Fibroblast of lung (primary cell): ENCODE measurements at places on chromosomes 4 and X.
A peak's percentile ranks its signal among the peaks of the same experiment; 100 is the strongest.

GRCh38 chr4:48912349-48912748 is 5.8 kb upstream of the OCIAD2 start:
- H3K27me3 ChIP-seq = no peaks in the 10 kb centered on the region
- no peak overlapping the region for H3K4me3 ChIP-seq
- no peak overlapping the region for H3K27ac ChIP-seq
- peaks cover 5% of the 10 kb centered on the region for H3K4me1 ChIP-seq

DNA sequence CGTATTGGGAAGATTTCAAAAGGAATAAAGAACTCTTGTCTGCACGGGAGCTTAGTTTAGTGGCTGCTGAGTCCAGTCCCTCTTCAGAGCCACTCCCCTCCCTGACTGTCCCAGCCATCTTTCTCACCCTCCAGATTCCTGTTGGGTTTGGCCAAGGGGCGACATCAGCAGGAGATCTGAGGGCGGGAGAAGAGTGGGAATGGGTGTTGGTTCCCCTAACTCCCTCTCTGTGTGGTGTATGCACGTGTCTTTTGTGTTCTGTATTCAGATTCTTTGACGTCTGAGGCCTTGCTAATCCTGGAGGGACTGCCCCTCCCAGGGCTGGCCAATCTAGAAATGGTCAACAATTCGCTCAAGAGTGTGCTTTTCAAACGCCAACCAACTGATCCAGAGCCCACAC is 37.4 kb downstream of the CYTL1 start:
- no peak for DNase-seq
- no peaks in the 10 kb centered on the region for H3K4me1 ChIP-seq
- H3K36me3 ChIP-seq = no peaks in the 10 kb centered on the region
- H3K27me3 ChIP-seq = no peaks in the 10 kb centered on the region

DNA sequence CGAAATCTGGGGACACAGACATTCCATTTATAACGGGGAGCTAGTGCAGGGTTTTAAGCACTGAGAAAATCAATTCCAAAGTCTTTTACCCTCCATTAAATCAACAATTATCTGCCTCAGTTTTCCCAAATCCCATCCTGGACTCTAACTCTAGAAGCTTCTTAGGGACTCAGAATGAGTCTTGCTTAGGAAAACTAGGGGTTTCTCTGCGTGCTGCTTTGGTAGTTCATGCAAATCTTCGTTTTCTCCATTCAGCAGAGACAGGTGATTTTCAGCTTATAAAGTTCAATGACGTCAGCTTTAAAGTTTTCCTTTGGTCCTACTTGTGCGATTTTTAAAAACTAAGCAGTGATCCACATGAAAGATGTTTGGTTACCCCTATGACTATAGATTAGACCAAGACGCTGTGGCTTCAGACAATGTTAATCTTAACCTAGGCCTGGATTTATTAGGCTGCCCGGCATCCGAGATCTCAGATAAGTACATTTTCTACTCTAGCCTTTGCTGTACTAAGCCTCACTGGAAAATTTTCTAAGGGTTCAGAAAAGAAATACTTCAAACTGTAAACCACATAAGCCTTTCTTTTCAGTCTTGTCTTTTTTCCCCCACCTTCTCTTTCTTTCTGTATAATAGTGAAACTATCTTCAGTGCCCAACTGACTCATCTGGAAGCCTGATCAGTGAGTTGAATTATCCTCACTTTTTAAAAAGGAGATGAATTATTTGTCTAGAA is 121.4 kb upstream of the GATB start:
- H3K36me3 ChIP-seq = no peaks in the 10 kb centered on the region
- no peaks in the 10 kb centered on the region for H3K4me1 ChIP-seq
- no peaks in the 10 kb centered on the region for H3K27me3 ChIP-seq
- H3K4me3 ChIP-seq = no peak overlapping the region
- H3K27ac ChIP-seq = no peak overlapping the region
- no peak for DNase-seq

- no peaks in the 10 kb centered on the region for H3K4me1 ChIP-seq
- no peaks in the 10 kb centered on the region for H3K27me3 ChIP-seq
- H3K36me3 ChIP-seq = no peaks in the 10 kb centered on the region
Observed at GRCh38 chr4:35644591-35644990, 599.7 kb downstream of the ARAP2 start.

GRCh38 chrX:10023821-10024220 is 56.7 kb downstream of the CLDN34 start:
- DNase-seq = no peak
- H3K36me3 ChIP-seq = no peaks in the 10 kb centered on the region
- no peak overlapping the region for H3K4me3 ChIP-seq
- peaks cover 3% of the 10 kb centered on the region for H3K4me1 ChIP-seq
- H3K27me3 ChIP-seq = no peaks in the 10 kb centered on the region
- no peak overlapping the region for H3K27ac ChIP-seq

- no peak overlapping the region for H3K27ac ChIP-seq
- no peaks in the 10 kb centered on the region for H3K27me3 ChIP-seq
- H3K4me1 ChIP-seq = no peaks in the 10 kb centered on the region
- no peak for DNase-seq
Observed at GRCh38 chr4:176959980-176960379, 167.3 kb upstream of the VEGFC start.

DNA sequence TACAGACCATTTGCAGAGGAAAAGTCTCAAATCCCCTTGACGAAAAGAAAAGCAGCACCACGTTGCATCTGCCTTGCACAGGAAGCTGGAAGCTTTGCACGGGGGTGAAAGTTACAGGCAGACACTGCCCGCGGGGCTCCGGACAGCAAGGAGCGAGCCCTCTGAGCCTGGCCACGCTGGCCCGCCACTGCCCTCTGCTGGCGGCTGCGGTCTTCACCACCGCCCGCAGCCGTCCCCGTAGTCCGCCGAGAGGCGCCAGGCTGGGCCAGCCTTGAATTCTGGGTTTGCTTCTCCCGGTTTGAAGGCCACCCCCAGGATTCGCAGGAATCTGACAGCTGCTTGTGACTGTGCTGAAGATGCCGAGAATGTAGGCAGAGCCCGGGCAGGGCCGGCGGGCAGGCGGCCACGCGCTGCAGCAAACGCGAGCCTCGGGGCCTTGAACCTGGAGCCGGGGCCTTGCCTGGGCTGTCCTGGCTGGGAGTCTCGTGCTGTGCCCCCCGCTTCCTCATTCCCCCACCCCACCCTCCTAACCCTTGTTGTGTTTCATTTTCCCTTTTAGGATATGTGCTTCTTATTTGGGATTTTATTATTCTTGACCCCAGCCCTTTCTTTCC is 49.2 kb downstream of the ENPP6 start:
- peaks cover 2% of the 10 kb centered on the region for H3K27me3 ChIP-seq
- no peaks in the 10 kb centered on the region for H3K36me3 ChIP-seq
- peak; percentile 32 for DNase-seq
- no peak overlapping the region for H3K4me3 ChIP-seq
- H3K27ac ChIP-seq = no peak overlapping the region
- H3K4me1 ChIP-seq = no peaks in the 10 kb centered on the region

- H3K27ac ChIP-seq = no peak overlapping the region
- no peaks in the 10 kb centered on the region for H3K27me3 ChIP-seq
- H3K36me3 ChIP-seq = no peaks in the 10 kb centered on the region
Observed at GRCh38 chrX:107429090-107429489, 20.4 kb upstream of the FRMPD3 start.

DNA sequence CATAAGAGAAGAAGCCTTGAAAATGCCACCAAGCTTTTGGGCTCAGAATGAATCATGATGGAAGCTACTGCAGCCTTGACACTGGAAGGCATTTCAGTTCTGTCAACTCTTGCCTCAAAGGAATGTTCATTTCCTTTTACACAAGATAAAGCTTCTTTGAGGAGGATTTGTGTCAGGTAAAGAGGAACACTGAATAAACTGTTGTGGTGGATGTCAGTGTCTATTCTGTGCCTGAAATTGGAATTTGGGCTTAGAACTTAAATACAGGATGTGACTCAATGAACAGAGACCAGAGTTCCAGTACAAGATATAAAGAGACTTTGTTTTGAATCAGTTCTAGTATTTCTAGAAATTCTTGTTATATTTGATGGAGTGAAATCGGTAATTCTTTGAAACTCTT is 313.2 kb downstream of the PACRGL start:
- H3K27ac ChIP-seq = no peak overlapping the region

GRCh38 chrX:68634649-68635227 is 12.7 kb upstream of the STARD8 start:
- no peak for DNase-seq
- H3K4me3 ChIP-seq = no peak overlapping the region
- H3K4me1 ChIP-seq = no peaks in the 10 kb centered on the region

DNA sequence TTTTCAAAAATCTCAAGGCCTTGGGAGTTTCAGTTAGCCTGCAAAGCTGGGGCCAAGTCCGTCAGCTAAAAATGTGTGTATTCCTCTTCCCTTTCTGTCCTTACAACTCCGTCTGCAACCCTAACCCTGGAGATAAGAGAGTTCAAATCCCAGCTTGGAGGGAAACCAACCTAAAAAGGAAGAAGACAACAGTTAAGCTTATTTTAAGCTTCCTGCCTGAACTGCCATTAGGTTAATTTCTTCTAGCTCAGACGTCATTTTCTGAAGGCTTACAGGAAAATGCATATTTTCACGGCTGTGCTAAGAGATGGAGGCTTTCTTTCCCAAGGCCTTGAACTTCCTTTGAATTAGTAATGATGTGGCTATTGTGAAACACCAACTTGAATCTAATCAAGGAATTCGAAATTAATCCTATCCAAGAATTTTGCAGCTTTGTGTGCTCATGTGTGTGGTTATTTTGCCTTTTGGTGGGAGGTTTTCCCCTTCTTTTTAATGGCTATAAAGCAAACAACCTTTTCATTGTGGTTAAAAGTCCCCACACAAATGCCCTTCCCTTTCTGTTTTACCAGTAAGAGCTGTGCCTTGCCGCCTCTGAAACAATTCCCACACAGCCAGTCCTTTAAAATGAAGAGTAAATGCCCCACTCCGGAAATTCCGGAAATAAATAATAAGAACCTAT is 103.5 kb downstream of the IRF2 start:
- no peaks in the 10 kb centered on the region for H3K27me3 ChIP-seq
- peak; percentile 49 for DNase-seq
- H3K4me3 ChIP-seq = no peak overlapping the region
- H3K27ac ChIP-seq = no peak overlapping the region
- H3K4me1 ChIP-seq = no peaks in the 10 kb centered on the region
- H3K36me3 ChIP-seq = no peaks in the 10 kb centered on the region

- peak; percentile 84 for DNase-seq
- peaks cover 2% of the 10 kb centered on the region for H3K27me3 ChIP-seq
- peaks cover 10% of the 10 kb centered on the region for H3K4me1 ChIP-seq
- H3K27ac ChIP-seq = peak overlapping the region; percentile 39
Observed at GRCh38 chr4:14916554-14917297, 85.6 kb upstream of the CPEB2 start.

GRCh38 chr4:88207171-88207570 is 48.7 kb upstream of the ABCG2 start:
- H3K27me3 ChIP-seq = no peaks in the 10 kb centered on the region
- no peaks in the 10 kb centered on the region for H3K36me3 ChIP-seq
- H3K4me1 ChIP-seq = no peaks in the 10 kb centered on the region
- H3K27ac ChIP-seq = no peak overlapping the region
- DNase-seq = no peak
- no peak overlapping the region for H3K4me3 ChIP-seq

DNA sequence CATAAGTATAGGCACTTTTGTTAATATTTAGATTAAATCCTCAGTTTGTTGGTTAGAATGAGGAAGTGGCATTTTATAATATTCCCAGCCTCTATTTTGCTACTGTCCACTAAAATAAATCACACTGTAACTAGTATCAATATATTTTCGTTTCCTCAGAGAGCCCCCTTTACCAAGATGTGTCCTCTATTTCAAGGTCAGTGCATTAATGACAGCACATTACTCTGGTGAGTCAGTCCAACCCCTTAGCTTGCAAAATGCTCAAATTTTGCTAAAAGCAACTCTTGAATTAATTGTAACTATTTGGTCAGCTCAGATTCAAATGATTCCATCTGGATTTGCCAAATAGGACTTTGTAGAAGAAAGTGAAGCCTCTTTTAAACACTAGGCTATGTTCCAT is 199.3 kb downstream of the PDHA2 start:
- H3K4me3 ChIP-seq = no peak overlapping the region
- no peaks in the 10 kb centered on the region for H3K4me1 ChIP-seq
- no peak overlapping the region for H3K27ac ChIP-seq
- DNase-seq = no peak
- no peaks in the 10 kb centered on the region for H3K36me3 ChIP-seq

DNA sequence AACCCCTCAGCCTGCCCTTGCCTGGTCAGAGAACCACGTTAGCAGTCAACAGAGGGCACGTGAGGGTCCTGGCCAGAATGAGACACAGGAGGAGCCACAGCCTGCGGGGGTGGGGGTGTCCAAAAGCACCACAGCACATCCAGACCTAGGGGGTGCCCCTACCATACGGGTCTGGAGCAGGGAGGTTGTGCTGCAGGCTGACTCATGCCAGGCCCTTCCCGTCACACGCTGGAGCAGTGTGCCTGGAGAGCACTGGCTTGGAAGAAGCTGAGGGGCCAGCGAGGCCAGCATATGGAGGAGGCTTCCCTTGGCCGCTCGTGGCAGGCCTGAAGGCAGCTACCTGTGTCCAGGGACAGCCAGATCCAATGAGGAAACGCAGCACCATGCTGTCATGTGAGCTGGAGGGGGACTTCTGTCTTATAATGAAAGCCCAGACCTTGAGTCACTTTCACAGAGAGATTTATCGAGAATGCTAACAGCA is 1.5 kb upstream of the IRAK1 start:
- H3K27me3 ChIP-seq = no peaks in the 10 kb centered on the region
- DNase-seq = peak; percentile 72
- peak overlapping the region; percentile 77 for H3K27ac ChIP-seq
- H3K36me3 ChIP-seq = peaks cover 9% of the 10 kb centered on the region
- no peak overlapping the region for H3K4me3 ChIP-seq
- peaks cover 4% of the 10 kb centered on the region for H3K4me1 ChIP-seq

DNA sequence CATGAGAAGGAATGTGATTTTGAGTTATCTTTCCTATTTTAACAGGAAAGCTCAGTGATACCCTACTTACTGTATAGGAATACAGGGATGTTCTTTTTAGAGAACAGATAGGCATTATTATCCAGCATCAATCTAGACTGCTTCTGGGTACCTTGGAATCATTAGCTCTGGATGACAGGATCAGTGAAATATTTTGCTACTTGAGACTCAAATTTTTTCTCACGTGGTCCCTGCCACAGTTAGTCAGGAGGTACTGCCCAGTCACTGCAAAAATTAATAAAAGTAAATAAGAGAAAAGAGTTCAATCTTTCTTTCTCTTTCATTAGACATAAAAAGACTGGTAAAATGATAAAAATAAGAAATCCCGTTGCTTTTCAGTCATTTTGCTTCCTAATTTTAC is 5.5 kb downstream of the ZNF827 start:
- H3K4me3 ChIP-seq = no peak overlapping the region
- H3K4me1 ChIP-seq = no peaks in the 10 kb centered on the region
- no peak overlapping the region for H3K27ac ChIP-seq
